ENCODE measurements at places on chromosomes 6 and 20.

DNA sequence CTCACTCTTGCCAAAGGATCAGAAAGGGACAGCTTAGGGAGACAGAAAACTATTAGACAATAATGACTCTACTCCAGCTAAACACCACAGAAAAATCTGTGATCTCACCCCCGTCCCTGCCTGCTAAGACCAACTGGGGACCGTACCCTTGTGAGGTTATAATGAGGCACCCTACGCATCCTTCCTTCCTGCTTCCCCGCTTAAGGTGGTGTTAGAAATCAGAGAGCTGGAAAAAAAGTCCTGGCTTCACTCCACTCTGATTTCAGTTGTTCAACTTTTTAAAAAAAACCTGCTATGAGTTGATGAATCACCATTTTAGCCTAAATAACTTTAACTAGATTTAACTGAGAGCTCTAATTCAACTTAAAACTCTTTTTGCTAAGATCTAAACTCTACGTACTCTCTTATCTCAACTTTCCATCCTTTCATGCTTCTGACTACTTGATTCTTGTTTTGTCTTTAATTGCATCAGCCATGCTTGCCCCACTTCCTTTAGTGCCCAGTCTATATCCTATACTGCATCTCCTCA is 35.8 kb upstream of the TMEM14A start:
- peak; percentile 7 for DNase-seq

DNA sequence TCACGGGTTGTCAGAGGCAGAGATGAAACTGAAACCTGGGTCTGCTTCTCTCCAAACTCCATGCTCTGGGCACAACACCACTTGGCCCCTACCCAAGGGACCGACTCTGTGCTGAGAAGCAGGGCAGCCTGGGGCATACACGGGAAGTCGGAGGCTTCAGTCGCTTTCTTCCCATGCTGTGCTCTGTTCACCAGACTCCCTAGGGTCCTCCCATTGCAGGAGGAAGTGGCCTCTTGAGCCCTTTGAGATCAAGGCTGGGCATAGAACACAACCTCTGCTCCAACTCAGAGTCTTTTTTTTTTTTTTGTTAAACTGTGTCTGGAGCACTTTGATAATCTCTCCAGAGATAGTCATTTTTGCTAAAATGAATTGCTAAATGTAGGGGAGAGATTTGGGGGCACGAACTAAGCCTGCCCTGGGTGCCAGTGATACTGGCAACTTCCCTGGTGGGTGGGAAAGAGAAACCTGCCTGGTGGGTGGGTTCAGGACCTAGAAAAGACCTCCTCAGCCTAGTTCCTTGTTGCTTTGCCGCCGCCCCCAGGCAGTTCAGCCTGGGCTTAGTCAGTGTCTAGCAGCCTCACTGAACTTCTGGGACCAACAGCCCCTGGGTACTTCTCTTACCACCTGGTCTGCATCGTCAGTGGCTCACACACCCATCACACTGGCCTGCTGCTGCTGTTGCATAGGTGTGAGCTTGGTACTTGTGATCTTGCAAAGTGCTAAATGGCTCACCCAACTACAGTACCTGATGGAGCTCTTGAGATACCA is 62.0 kb downstream of the PPP1R14C start:
- no peak for DNase-seq

- DNase-seq: peak; percentile 24
These were observed 60.8 kb upstream of the MAP3K4 start for GRCh38 chr6:160930547-160931377.

GRCh38 chr20:44722990-44723389 is 7.8 kb downstream of the CCN5 start:
- DNase-seq: no peak

DNA sequence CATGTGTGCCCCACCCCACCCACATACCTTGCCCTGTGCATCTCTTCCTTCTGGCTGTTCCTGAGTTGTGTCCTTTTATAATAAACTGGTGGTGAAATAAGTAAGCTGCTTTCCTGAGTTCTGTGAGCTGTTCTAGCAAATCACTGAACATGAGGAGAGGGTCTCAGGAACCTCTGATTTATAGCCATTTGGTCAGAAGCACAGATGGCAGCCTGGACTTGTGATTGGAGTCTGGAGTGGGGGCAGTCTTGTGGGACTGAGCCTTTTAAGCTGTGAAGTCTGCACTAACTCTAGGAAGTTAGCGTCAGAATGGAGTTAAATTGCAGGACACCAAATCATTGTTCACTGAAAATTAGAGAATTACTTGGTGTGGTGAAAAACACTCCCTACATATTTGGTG is 245.4 kb downstream of the LRFN2 start:
- no peak for DNase-seq

GRCh38 chr20:61440548-61441055 is 188.5 kb downstream of the CDH4 start:
- DNase-seq: no peak

DNA sequence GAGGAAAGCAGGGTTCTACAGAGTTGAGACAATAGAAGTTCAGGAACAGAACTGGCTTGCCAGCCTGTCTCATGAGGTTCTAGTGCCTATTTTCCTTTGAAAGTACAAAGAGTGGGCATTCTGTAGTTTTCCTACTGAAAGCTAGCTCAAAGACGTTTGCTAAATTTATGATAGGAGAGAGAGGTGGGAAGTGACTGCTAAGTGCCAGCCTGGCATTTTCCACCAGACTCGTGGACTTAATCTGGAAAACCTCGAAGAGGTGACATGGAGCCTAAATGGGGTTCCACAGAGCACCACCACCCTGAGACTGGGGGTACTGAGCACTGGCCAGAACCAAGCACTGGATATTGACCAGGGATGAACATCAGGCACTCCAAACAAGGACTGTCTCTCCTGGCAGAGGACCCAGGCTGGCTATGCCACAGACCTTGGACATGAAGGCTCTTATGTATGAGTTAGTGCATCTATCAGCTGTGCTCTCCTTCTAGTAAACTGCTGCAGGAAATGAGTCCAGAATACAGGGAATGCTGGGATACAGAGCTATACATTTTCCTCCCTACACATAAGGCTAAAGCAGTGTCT is 7.1 kb downstream of the PEX6 start:
- no peak for DNase-seq

- peak; percentile 17 for DNase-seq
These were observed 29.5 kb downstream of the MTHFD1L start for GRCh38 chr6:150894935-150895552.

GRCh38 chr20:32592022-32592421 is 6.9 kb upstream of the NOL4L start:
- no peak for DNase-seq

GRCh38 chr20:46317685-46318177 is 9.4 kb upstream of the CDH22 start:
- no peak for DNase-seq

All from stimulated activated CD8-positive, alpha-beta memory T cell treated with anti-CD3 and anti-CD28 coated beads, Interleukin-7, amount 100 ng/mL, for 48 hours (primary cell).